GM13976 (cell line): ENCODE measurements at places on chromosomes 3 and 15.

- no peak for DNase-seq
These were observed 202.7 kb upstream of the KBTBD8 start for GRCh38 chr3:66795365-66795764.

DNA sequence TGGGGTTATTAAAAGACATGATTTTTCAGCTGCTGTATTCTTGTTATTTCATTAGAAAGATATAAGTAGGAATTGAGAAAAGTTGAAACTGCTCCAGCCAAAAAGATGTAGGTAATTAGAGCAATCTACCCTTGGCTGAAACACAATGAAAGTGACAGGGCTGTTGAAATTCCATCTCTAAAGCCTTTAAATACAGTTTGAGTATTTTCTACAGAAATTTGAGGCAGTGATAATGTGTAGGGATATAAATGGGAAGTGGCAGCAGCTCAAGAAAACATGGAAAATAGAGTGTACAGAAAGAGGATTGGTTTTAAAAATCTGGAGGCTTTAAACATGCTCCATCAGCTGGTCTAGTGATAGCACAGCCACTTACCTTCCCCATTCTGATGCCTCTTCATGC lies 22.8 kb upstream of the UNC13C start:
- DNase-seq: no peak

DNA sequence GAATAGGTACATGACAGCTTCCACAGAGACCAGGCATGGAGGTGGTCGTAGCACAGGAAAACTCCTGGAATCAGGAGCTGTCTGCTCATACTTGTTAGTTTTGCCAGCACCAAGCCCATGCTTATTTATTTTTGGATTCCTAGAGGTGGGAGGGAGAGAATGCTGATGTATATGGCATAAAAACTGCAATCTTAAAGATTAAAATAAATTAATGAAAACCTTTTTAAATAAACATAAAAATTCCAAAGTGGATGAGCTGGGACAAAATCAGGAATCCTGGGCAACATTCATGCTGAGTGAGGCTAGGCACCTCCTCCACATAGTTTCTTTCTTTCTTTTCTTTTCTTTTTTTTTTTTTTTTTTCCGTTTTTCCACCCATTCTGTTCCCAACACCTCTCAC lies 14.3 kb upstream of the BCL6 start:
- no peak for DNase-seq

GRCh38 chr3:132368962-132369361 lies 48.3 kb upstream of the DNAJC13 start:
- no peak for DNase-seq

DNA sequence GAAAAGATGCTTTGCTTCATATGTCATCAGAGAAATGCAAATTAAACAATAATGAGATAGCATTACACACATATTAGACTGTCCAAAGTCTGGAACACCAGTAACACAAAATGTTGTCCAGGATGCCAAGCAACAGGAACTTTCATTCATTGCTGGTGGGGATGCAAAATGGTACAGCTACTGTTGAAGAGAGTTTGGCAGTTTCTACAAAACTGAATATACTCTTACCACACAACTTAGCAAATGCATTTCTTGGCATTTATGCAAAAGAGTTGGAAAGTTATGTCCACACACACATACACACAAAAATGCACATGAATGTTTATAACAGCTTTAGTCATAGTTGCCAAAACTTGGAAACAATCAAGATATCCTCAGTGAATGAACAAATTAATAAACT lies 195.2 kb upstream of the MME start:
- DNase-seq: no peak

DNA sequence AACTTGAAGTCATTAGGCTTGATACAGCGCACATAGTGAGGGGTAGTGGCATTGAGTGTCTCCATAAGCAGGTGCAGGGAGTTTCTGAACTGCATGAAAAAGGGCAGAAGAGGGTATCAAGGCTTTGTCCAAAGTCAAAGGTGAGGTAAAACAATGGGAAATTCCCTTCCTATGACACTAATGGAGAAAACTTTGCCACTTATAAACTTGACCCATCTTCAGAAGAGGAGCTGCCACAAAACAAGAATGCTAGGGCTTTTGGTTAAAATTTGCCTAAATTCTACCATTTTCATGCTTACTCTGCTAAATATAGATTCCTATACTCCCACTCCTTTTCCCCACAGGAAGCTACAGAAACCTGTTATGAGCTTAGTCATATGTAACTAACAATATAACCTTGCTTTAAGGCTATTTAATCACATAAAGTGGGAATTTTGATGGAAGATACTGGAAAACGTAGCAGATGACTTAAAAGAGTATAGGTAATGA lies 87.5 kb upstream of the MYO5C start:
- DNase-seq: peak; percentile 38

- DNase-seq: peak; percentile 23
These were observed 1.3 kb downstream of the BNIP2 start for GRCh38 chr15:59687836-59688235.
